NCI-H226 (cell line): ENCODE measurements at places on chromosomes 7 and 10.
A peak's percentile ranks its signal among the peaks of the same experiment; 100 is the strongest.

DNA sequence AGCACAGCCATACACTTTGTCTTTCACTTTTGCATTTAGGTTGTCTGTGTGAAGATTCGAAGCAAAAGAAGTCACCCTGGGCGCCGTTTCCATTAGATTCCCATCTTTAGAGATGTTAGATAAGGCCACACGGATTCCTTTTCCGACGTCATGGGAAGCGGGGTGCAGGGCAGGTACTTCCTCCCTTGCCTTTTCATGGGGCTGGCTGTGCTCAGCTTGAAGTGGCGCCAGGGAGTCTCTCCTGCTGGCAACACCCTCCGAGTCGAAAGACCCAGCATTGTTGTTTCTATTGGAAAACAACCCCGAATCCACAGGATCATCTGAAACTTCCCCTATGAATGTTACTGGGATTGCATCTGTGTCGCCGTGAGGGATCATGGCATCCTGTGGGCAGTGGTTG, 246.4 kb upstream of the GRB10 start:
- DNase-seq, result no peak

GRCh38 chr10:7773845-7774801, 13.7 kb downstream of the KIN start:
- DNase-seq, result no peak

GRCh38 chr7:142104550-142105527, 6.7 kb upstream of the MGAM2 start:
- DNase-seq, result no peak

DNA sequence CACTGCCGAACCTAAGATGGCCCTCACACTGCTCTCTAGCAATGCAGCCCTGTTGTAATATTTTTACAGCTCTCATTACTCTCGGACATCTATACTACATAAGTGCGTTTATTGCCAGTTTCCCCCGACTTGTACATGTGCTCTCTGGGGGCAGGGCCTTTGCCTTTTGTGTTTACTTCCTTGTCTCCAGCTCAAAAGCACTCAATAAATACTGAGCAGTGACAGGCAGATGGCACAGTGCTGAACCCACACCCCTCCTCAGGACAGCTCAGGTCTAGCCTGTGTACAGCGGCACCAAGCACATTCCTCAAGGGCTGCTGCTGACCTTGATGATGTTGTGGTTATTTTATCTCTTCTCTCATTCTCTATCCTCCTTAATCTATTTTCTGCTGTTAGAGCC, 68.0 kb upstream of the ELMO1 start:
- no peak for DNase-seq

DNA sequence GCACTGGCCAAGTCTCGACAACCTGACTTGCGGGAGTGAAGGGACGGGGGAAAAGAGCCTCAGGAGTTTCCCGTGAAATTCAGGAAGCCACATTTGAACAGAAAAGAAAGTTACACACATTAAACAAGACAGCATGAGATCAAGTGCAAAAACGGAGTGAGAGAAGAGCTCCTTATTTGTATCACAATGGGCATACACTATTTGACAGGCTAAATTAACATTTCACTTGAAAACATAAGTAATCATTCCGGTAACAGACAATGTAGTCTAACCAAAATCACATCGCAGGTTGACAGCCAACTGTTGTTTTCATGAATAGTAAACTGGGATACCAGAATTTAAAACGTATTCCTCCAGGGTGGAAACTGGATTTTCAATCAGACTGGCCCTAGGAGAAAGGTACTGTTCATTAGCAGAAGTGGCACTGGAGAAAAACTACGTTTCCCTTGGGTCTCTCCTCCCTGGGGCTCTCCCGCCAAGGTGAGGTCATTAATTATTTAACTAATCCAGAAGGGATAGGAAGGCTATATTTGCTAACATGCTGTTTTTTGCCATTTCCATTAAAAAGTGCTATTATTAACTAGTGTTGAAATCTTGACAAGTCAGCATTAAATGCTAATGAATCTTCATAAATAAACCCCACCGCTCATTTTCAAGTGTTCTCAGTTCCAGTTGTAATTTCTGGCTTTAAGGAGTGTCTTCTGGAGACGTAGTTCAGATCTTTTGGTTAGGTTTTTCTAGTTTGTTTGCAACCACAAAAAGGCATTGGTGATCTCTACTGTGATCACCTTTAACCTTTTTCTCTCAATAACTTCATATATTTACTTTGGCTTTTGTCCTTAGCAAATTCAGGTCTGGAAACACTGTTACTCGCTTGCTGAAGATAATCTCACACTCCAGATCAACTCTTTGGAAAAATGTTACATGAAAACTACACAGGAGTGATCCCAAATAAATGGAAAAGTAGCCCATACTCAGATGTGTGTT, 25.1 kb downstream of the RHEB start:
- DNase-seq, result no peak

GRCh38 chr7:36764929-36765328, 40.6 kb upstream of the AOAH start:
- no peak for DNase-seq

DNA sequence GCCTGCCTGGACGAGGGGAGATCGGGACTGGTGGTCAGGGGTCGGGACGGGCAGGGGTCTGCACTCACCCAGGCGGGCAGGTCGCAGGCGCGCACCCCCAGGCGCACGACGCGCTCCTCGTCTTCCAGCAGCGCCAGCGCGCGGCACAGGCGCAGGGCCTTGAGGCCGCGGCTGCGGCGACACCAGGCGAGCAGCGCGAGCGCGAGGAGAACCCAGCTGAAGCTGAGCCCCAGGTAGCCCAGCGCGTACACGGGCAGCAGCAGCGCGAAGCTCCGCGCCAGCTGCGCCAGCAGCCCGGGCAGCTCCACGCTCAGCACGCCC, 328 bp downstream of the ESYT2 start:
- DNase-seq, result peak; percentile 71

- DNase-seq, result no peak
Observed at GRCh38 chr10:122112021-122112616, 123.2 kb downstream of the TACC2 start.

GRCh38 chr7:23476286-23477156, 6.2 kb upstream of the IGF2BP3 start:
- no peak for DNase-seq

DNA sequence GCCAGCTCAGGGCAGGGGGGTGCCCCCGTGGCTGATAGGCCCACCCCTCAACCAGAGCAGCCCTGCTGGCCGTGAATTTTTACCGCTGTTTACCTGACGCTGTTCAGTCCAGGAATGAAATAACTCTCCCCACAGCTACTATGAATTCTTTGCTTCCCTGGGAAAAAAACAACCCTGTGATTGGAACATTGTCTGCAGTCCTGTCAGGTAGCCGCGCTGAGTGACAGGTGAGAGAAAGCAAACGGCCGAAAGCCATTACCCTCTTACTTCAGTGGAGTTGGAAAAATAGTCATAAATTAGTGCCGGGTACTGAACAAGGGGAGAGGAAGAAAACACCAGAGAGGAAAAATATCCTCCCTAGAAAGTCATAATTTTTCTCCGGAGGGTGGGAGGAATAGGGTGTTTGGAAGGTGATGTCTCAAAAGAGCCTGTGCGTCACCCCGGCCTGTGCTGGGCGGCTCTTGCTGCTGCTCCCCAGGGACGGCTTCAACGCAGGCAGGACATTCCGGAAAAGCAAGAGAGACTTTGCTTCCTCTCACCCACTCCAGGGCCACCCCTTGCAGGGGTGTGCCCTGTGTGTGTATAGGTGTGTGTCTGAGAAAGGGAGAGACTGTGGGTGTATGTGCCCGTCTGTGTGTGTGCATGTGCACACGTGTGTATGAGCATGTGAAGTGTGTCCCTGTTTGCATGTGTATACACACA, 69.0 kb downstream of the CDH23 start:
- DNase-seq, result no peak

DNA sequence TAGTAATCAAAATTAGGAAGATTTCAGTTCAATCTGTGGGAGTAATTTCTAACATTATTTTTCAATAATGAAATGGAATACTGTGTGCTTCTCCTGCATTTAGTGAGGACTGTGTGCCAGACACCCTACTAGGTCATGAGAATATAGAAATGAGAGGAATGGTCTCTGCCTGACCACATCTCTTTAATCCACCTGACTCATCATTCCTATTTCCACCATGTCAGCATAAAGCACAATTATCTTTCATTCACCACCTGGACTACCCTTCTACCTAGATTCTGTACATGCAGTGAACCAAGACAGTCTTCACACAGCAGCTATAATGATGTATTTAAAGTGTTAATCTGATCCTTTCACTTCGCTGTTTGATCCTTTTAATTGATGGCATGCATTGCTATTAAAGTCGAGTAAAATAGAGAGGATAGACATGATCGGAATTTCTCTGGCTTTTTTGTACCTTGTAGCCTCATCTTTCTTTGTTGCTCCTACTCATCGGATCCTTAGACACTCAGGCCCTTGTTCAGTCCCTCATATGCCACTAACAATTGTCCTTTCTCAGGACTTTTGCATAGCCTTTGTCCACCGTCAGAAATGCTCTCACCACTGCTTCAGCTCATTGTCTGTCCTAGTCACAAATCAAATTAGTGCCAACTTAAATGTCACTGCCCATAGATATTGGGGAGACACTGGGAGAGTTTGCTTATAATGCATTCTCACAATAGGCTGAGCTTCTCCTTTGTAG, 1037.1 kb downstream of the REEP3 start:
- no peak for DNase-seq

- no peak for DNase-seq
Observed at GRCh38 chr7:69412331-69413146, 185.7 kb upstream of the AUTS2 start.

GRCh38 chr10:102962951-102963755, 45.1 kb downstream of the CNNM2 start:
- DNase-seq, result no peak

DNA sequence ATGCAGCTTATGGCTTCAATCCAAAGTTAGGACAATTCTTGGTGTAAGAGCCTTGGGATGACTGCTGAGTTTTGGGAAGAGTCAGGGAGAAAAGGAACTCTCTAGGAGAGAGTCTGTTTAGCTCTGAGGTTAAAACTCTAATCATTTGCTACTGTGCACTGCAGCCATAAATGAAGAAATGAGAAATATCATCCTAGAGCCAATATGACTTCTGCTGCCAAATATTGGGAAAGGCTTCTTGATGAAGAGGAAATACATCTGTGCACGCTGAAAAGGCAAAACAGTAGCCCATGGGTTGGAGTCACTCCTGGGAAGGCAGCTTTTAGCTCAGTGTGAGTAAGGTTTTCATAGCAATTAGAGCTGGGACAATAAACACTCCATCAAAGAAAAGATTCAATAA, 308.8 kb downstream of the SFMBT2 start:
- no peak for DNase-seq

DNA sequence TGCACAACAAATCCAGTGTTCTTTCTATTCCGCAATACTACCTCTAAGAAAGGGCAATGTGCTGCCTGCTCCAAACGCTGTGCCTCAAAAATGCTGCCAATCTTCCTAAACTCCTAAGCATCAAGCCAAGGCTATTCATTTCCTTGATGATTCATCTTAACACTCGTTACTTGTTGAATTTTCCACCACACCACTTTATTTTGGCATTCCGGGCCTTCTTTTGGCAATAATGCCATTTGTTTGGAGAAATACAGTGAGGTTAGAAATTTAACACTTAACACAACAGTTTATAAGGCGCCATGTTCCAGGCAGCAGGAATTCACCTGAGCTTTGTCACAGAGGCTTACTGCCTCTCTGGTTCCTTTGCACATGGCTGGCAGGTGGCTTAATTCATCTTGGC, 82.6 kb upstream of the ABCB5 start:
- peak; percentile 62 for DNase-seq

DNA sequence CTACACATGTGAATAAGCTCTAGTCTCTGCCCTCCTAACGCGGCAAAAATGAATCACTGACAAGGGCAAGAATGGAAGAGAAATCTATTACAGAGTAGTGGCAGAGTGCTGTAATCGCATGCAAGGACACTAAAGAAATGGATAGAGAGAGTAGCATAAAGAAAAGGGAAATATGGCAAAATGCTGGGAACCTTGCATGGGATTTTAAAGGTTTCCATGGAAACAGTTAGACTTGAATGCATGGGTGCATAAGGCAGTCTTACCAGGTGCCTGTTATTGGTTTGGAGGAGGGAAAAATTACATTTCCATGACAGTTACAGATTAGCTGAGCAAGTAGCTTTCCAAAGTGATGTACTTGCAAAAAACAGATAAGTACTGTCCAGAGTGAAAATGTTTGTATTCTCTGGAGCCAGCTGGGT, 233.4 kb downstream of the PTN start:
- no peak for DNase-seq

- no peak for DNase-seq
Observed at GRCh38 chr7:122550545-122550944, 148.4 kb downstream of the RNF133 start.

GRCh38 chr10:9895981-9896380, 1121.7 kb upstream of the CELF2 start:
- DNase-seq, result no peak

DNA sequence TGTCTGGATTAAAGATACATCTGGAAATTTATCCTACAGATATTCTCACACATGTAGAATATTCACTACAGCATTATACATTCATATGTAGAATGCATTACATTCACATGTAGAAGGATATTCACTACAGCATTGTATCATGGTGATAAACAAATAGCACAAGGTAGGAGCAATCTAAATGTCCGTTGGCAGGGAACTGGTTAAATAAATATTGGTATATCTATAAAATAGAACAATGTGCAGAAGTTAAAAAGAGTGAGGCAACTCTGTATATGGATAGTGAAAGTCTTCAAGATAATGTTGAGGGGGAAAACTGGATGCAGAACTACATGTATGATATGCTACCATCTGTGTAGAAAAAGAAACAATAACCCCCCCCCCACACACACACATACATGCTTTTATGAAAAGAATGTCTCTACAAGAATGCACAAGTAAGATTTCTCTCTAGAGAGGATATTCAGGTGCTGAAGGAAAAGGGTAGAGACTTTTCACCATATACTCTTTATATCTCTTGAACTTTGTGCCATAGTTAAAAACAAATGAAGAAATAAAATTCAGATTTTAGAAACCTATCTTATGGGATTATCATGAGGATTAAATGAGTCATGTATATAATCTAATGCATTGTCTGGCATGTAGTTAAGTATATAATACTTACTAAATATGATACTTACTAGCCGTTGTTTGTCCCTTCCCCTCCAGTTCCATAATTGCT, 86.0 kb upstream of the STRIP2 start:
- DNase-seq, result no peak

DNA sequence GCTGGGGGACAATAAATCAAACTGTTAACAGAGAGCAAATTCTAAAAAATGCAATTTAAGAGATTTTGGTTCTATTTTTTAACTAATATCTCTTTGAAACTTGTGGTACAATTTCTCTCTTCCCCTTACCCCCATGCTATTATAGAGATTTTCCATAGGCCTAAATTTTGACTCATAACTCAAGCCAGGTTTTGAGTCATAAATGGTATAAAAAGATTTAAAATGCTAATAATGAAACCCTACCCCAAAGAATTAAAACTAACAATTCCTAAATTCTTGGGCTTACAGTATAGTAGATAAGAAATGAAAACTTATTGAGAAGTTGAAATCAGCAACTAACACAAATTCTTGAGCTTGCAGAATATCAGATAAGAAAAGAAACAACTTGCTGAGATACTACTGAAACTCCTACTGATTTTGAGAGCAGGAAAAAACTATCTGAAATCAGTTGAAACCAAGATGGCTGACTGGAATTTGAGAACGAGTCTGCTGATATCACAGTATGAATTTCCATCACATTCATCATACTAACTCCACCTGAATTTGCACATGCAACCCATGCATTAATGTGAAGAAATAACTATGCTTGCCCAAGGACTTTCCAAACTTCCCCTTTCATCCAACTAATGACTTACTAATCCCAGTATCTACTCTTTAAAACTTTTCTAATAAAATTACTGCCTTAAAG, 36.3 kb downstream of the POT1 start:
- no peak for DNase-seq

- no peak for DNase-seq
Observed at GRCh38 chr7:22683379-22683778, 43.6 kb upstream of the IL6 start.
